Stimulated activated CD8-positive, alpha-beta memory T cell treated with anti-CD3 and anti-CD28 coated beads, Interleukin-4, amount 100 ng/mL, for 1 hour (primary cell): ENCODE measurements at places on chromosomes 7 and 10.

DNA sequence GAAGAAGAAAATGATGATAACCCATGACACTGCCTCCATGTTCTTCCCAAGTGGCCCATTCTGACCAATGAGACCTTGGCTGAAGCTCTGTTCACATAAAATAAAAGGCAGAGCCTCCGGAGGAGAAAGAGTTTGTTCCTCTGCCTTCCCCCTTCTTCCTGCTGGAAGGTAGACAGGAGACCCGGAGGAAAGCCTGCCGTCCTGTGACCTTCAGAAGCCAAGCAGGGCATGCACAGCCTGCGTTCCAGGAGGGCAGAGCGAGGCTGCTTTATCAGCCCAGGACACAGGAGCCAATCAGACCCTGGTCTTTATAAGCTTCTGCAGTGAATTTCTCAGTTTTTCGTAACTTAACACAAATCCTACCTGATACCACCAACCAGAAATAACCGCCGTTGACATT, 8.6 kb upstream of the GRID1 start:
- no peak for DNase-seq

GRCh38 chr7:28747404-28747803, 210.7 kb downstream of the TRIL start:
- DNase-seq: no peak

DNA sequence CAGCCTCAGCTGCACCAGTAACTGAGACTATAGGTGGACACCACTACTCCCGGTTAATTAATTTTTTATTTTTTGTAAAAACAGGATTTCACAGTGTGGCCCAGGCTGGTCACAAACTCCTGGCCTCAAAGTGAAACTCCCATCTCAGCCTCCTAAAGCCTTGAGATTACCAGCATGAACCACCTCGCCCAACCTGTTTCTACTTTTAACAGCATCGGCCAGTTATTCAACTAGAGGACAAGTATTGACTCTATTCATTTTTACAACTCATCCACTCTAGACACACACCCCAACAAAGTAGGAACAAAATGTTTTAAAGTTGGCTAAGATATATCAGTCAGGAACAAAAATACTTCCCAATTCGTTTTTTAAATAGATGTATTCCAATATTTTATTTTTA, 334.8 kb downstream of the PARD3 start:
- DNase-seq: no peak

DNA sequence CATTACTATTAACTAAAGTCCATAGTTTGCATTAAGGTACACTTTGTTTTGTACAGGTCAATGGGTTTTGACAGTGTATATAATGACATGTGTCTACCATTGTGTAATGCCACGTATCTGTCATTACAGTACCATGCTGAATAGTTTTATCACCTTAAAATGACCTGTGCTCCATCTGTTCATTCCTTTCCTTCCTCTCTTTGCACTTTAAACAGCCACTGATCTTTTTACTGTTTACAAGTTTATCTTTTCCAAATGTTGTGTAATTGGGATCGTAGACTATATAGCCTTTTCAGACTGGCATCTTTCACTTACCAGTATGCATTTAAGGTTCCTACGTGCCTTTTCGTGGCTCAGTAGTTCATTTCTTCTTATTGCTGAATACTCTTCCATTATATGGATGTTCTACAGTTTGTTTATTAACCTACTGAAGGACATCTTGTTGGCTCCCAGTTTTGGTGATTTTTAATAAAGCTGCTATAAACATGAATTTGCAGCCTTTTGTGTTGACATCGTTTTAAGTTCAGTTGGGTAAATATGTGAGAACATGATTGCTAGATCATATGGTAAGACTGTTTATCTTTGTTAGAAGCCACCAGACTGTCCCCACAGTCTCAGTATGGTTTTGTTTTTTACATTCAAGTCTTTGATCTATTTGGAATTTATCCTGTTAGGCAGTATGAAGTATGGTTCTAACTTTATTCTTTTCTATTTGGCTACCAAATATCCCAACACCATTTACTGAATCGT, 24.7 kb downstream of the STAM start:
- DNase-seq: no peak

DNA sequence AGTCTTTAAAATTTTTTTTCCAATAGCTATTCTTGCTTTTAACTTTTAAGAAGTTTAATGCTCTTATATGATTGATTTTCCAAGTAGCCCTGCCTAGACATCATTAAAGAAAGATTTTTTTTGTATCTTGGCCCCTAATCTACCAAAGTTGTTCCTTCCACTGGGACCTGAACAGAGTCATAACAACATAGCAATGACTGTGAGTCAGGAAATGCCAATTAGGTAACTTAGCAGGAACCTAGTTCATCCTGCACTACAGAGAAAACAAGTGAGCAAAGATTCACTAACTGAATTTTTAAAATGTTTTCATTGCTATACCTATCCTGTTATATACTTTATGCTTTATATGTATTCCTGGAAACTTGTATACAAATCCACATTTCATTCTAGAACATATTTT, 284.7 kb downstream of the BICC1 start:
- no peak for DNase-seq

DNA sequence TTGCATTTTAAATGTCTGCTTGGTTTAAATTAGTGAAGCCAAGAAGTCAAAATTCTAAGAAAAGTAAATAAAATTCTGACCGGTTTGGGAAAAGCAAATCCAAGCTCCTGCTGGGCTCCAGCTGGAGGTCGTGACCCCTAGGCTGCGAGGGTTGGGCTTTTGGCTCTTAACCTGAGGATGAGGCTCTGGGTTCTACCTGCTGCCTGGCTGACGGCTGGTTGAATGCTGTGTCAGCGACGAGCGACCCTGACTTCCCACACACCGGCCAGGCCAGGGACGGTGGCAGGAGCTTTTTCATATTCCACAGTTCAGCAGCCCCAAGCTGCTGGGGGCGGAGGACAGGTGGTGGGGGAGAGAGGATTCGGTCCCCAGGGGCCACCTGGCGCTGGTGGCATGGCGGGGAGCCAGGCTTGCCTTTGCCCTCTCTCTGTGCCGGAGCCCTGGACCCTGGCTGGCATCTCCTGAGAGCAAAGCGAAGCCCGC, 843 bp upstream of the PLPP4 start:
- no peak for DNase-seq

DNA sequence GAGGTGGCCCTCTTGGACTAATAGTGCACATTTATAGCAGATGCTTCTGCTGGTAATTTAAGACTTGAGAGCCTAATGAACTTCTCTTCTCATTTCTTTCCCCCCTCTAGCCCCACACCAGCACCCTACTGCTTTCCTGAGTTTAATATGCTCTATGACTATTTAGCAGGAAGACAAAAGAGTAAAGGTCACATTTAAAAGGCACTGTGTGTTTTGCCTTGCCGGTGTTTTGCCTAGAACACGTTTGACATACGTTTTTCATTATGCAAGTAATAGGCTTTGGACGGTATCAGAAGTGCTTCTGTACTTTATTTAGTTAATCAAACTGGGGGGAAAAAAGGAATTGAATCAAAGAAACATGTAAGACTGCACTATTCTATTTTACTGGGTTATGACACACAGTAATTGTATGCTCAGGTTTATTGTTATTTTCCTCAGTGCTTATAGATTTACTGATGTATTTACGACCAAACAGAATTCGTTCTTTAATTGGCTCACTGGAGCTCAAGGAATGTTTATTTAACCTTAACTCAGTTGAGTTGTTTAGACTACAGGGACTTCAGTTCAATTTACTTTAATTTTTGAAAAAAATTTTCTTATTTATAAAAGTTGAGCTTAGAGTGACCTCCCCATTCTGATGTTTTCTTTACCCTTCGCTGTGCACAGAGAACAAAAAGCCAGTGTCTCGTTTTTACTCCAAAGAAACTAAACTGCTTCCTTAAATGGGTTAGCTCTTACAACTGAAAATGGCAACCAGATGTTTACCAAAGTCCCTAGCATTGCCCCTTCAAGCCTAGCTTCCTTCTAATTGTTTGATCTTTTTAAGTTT, 35.4 kb downstream of the CPED1 start:
- no peak for DNase-seq

DNA sequence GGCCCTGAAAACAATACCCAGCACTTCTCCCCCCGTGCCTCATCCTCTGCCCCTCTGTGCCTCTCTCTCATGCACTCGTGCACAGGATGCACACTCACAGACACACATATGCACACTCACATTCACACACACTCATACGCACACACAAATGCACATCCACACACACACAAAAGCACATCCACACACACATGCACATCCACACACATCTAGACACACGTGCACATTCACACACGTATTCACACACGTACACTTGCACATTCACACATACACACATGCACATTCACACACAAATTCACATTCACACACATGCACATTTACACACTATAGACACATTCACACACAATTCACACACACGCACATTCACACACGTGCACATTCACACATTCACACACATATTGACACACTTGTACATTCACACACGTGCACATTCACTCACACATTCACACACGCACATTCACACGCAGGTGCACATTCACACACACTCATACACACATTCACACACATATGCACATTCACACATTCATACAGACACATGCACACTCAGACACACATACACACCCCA, 19.2 kb downstream of the SHH start:
- DNase-seq: no peak

- DNase-seq: no peak
Measured at GRCh38 chr7:495761-496321, 23.8 kb downstream of the PDGFA start.

DNA sequence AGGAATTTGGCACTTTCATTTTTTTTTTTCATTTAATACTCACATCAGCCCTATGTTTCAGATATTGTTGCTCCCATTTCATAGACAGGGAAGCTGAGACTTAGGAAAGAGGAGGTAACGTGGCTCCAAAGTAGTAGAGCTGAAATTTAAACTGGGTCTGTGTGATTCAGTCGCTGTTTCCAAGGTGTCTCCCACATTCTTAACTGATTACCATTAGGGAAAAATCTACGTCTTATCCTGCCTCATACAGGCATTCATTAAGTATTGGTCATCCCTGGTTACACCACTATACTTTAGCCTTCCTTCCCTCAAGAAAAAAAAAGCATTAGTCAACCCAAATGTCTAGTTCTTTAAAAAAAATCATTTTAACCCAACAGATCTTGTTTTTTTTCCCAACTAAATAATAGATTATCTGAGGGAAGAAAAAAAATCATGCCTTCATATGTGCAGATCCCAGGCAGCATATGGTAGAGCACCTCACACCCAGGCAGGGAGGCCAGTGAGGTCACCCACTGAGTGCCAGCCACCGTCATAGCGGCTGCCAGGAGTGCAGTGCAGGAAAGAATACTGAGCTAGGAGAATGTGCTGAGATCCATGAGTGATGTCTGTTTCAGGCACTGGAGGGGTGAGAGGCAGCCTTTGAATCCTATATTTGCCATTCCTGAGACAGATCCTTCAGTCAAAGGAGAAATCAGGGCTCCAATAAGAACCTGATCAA, 59.0 kb upstream of the SORCS3 start:
- no peak for DNase-seq

DNA sequence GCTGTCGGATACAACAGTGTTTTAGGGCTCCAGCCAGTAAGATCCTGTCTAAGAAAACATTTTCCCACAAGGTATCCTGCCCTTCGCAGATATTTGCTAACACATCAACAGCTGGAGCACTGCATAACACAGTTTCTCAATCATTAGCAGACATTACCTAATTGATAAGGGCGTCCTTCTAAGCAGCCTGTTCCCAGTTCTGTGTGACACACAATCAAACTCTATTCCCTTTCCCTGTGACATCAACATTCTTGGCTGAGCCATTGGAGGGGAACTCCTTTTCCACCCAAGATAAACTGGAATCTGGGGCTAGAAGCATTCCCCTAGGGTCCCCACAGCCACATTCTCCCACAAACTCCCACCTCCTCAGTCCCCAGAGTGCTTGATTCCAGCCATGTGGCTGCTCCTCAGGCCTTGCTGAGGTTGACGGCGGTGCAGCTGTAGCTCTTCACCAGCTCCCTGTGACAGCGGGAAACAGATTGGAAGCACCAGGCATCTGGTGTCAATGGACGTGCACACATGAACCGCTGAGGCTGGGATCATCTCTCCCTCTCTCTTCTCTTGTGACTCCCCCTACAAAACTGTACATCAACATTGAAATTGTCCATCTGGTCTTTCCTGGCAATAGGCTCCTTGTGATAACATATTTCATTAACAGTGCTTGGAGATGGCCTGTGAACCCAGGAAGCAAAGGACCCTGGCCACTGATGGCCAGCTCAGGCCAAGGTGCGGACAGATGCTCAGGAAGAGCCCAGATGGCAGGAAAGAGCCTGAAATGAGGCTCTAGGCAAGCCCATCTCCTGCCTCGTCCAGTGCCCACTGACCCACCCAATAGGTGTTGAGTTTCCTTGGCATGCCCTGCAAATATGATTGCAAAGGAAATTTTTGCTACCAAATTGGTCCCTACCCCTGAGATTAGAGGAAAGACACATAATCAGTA, 131.1 kb upstream of the TBX20 start:
- DNase-seq: no peak
